ENCODE measurements at places on chromosomes 16 and 17.
A peak's percentile ranks its signal among the peaks of the same experiment; 100 is the strongest.

DNA sequence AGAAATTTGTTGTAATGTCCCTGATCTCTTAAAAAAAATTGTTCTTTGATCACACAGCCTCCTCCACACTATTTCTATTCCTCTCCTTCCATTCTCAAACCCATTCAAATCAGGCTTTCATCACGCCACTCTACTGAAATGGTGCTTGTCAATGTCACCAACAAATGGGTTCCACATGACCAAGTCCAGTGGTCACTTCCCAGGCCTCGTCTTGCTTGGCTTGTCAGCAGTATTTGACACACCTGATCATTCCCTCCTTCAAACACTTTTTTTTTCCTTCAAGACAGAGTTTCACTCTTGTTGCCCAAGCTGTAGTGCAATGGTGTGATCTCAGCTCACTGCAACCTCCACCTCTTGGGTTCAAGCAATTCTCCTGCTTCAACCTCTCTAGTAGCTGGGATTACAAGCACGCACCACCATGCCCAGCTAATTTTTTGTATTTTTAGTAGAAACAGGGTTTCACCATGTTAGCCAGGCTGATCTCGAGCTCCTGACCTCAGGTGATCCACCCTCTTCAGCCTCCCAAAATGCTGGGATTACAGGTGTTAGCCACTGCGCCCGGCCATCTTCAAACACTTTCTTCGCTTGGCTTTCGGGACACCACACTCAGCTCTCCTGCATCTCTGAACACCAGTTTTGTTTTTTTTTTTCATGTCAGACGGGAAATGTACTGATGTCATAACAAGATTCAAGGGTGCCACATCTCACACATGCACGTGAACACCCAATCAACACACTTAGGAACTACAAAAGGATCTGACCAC, 18.3 kb downstream of the NQO1 start:
- no peak for DNase-seq

- DNase-seq = no peak
These were observed 107.0 kb downstream of the ANKRD11 start for GRCh38 chr16:89383095-89384003.

GRCh38 chr17:60704170-60704569, 26.5 kb downstream of the BCAS3 start:
- DNase-seq = no peak

- DNase-seq = no peak
These were observed 1.1 kb upstream of the ADGRG1 start for GRCh38 chr16:57627184-57627871.

DNA sequence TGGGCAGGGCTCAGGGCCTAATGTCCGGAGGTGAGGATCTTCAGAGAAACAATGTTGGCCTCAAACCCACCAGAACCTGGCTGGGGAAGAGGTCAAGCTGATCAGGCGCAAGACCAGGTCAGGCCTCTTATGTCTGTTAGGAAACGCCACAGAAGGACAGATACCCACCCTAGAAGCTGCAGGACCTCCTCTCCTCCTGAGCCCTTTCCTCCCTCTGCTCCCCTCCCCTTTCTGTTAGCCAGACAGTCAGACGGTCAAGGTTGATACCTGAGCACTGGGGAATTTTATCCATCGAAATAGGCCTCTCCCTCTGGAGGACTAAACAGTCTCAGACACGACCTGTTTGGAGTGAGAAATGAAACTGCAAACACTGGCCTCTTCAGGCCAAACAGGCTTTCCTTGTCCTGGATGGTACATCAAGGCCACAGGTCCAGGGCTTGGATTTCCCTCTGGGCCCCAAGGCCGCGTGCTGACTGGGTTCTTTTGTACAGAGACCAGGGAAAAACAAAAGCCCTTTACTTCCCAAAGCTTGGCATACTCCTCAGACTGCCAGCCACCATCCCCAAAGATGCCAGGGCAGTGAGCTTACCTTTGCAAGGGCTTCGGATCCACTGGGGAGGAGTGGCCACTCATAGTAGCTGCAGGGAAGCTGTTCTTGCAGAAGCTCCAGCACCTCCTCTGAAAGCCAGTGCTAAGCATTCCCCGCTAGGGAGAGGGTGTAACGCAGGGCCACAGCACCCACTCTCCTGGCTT, 135.8 kb downstream of the CCDC182 start:
- DNase-seq = no peak

- no peak for DNase-seq
These were observed 35.9 kb downstream of the CACNA1G start for GRCh38 chr17:50596191-50597037.

- no peak for DNase-seq
These were observed 582.7 kb upstream of the PSMD7 start for GRCh38 chr16:73713778-73714495.

DNA sequence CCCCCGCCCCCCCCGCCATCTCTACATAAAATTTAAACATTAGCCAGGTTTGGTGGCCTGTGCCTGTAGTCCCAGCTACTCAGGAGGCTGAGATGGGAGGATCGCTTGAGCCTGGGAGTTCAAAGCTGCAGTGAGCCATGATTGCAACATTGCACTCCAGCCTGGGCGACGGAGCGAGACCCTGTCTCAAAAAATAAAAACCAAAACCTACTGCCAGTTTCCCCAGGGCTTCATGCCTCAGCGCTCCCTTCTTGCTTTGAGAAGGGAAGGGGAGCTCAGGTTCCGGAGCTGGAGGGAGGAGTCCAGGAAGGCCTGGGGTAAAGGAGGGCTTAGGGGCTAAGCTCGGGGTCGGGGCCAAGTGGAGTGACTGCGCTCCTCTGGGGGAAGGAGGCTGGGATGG, 20.5 kb downstream of the PLCD3 start:
- DNase-seq = no peak

GRCh38 chr16:8541868-8542267, 48.4 kb downstream of the TMEM114 start:
- DNase-seq = no peak

GRCh38 chr16:19173649-19174383, 5.8 kb downstream of the SYT17 start:
- DNase-seq = no peak

DNA sequence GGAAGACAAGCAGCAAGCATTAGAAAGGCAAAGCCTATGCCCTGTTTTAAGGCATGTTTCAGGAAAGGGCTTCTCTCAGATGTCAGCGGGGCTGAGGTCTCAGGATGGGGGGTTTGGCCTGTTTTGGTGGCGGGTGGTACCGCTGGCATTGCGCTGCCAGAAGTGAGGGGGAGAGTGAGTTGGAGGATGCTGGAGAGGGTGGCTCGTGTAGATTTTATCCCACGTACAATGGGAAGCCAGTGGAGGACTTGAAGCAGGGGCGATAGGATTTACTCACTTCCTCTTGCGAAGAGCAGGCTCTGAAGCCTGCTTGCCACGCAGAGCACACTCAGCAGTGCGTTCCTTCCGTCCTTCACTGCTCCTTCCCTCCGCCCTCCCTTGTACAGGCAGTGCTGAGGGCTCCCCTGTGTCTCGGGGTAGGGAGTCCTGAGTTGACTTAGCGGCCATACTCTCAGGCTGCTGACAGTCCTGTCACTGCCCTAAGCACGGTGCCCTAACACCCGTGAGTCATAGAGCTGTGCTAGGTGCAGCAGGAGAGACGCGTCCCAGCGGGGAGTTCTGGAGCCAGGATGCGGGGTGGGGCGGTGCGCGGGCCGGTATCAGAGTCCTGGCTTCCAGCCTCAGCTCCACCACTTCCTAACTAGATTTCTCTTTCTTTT, 113.1 kb downstream of the SNX29 start:
- no peak for DNase-seq

DNA sequence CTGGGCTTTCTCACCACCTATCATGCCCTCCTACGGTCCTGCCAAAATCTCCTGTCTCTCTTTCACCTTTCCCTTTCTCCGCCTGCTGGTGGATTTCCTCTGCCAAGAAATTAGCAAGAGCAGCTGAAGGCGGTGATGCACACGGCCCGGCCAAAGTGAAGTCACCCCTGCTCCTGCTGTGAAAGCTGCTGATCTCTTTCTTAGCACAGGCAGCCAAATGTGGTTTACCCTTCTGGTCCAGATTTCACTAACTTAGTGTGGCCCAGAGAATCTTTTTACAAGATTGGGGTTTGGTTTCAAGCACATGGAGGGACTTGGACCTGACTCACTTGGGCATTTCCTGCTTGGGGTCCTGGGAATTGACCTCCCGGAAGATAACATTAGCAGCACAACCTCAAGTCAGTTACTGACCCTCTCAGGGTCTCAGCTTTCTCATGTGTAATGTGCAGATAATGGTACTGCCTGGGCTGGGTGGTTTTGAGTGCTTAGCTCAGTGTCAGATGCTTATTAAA, 155.7 kb downstream of the SOCS1 start:
- peak; percentile 68 for DNase-seq

DNA sequence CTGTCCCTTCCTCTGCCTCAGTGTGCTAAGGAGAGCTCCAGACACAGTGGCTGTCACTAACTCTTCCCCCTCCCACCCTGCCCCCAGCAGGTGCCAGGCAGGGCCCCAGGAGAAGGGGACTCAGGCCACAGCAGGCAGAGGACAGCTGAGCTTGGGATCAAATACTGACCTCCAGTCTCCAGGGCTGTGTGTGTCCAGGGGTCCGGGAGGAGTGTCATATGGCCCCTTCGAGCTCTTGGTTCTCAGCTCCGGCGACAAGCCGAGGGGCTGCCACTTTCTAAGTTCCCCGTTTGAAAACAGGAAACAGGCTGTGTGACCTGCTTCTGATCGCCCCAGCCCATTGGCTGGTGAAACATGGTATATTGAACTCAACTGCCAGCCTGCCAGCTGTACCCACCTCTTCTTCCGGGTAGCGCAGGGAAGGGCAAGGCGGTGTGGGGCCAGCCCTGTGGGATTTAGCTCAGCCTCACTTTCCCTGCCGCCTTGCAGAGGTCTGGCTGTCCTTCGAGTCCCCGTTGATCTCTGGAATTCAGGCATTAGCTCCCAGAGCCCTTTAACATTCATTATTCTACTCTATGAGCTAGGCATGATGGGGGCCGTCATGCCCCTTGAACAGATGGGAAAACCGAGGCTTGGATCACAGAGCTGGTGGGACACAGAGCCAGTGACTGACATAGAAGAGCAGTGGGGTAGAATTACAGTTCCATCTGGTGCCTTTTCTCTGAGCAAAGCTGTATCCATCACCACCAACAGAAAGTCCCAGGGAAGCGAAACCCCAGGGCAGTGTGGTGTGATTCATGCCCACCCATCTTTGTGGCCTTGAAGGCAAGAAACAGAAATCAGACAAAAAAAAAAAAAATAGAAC, at the start of gene SNX20:
Gene SNX20, minus strand, starts transcription at position 292 of the 865 bp plus-strand sequence. CDS start 3,786 bp downstream, outside the sequence.
- peak; percentile 60 for DNase-seq

DNA sequence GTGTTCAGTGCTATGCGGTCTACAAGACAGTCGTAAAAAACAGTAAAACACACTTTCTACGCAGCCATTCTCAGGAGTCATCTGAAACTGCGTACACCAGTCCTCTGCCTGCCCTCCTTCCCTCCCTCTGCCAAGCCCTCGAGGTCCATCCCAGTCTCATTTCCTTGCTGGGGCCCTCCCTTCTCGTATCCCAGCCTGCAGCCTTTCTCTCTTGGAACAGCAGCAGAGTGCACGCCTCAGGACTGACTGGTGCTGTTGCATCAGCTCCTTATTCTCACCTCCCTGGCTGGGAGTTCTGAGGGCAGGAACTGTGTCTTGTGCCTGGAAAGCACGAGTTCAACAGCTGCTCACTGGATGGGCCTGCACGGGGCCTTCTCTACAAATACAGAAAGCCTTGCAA, 12.5 kb downstream of the FAHD1 start:
- no peak for DNase-seq

- no peak for DNase-seq
These were observed 7.1 kb upstream of the LPCAT2 start for GRCh38 chr16:55501549-55502322.

DNA sequence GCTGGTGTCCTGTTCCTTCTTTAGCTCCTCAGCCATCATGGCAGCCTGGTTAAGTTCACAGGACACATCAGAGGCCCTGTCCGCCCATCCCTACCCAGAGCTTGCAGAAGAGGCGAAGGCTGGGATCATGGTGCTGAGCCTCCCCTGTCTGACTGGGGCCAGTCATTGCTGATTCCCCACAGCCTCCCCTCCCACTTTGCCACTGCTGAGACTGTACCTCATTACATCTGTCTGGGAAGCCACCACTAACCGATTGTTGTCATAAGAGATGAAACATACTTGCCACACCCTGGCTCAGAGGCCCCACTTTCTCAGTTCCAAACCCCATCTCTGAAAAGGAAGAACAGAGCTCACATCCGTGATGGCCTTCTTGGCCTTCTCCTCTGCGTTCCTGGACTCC, 66.2 kb downstream of the MYH13 start:
- DNase-seq = no peak

- DNase-seq = no peak
These were observed 31.1 kb downstream of the IGF2BP1 start for GRCh38 chr17:49028271-49028670.

DNA sequence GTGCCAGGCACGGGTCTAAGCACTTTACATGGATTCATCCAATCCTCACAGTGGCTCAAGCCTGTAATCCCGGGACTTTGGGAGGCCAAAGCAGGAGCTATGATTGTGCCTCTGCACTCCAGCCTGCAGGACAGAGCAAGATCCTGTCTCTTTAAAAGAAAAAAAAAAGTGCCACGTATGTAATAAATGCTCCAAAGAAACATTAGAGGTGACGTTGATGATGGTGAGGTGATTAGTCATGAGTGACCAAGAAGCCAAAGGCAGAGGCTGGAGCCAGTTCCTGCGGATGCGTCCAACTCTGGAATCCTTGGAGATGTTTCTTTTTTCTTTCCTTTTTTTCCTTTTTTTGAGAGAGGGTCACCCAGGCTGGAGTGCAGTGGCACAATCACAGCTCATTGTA, 59.4 kb upstream of the SIAH1 start:
- DNase-seq = no peak

GRCh38 chr17:74424657-74425056, 7.2 kb upstream of the GPRC5C start:
- no peak for DNase-seq

DNA sequence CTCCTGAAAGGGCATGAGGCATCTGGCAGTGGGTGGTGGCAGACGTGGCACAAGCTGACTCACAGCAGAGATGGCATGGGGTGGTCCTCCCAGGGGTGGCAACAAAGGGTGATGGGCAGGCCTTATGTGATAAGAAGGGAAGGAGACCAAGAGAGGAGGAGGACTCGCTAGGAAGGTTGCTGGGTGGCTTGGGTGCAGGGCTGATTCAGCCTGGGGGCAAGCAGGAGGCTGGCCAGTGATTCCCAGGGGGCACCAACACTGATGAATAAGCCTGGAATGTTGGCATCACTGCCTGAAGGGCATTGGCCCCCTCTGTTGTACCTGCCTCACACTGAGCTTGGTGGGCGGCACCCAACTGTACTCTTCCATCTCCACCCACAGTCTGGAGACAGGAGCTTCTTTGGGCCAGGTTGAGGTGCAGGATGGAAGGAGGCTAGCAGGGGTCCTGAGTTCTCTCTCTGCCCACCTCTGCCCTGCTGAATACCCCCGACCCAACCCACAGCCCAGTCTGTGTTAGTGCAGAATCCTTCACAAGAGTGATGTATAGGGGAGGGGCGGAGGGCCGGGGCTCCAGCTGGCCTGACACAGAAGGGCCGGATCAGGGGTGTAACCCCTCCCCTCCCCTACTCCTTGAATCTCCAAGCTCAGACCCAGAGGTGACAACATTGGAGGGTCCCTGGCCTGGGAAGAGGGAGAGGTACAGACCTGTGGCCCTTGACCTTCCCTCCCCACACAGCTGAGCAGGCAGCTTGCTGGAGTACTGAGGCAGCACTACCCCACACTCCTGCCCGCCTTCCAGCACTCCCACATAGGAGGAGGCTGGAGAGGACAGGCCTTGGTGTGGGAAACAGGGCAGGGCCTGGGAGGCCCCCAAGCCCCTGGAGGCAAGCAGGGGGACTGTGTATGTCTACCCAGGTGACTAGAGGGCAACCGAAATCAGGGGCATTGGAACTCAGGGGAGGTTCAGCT, 2.6 kb downstream of the STAC2 start:
- DNase-seq = no peak

Data from GM06990 (cell line).